ENCODE measurements at places on chromosomes 12 and 14. TPM values are rescaled to one million over a fixed set of nuclear protein-coding genes. Genes with fewer than 3 reads are reported as not detected.

DNA sequence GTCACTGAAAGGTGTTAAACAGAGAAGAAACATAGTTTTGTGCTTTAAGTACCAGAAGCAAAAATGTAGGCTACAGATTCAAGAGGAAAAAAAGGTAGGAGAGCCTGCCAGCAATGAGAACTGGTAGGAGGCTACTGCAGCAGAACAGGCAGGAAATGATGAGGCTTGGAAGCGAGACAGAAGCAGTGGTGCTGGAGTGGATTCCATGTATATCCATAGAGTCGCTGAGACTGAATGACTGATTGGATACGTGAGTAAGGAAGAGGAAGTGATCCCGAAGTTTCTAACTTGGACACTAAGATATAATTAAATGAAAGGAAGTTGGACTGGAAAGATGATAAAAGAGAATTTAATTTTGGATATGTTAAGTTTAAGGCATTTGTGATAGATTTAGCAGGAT lies 45.0 kb upstream of the CCDC91 start:
- no peak for DNase-seq

- no peak for DNase-seq
These were observed 149.7 kb downstream of the PTPRO start for GRCh38 chr12:15472036-15472435.

DNA sequence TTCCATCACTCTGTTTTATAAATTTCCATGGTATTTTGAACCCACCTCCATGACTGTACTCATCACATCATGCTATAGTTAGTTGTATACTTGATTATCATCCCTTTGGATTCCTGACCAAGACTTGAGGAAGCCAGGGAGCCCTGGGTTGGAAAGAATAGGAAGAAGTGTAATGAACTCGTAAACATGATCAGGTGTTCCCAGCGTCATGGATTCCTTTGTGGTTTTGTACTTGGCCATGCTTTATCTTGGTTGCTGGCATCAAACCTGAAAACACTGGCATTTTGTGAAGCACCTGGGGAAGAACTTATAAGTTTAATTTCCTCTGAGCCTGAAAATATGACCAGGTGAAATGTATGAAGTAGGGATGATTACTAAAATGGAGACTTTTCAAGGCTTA lies 76.4 kb downstream of the CHST11 start:
- DNase-seq, result no peak

GRCh38 chr12:92000597-92000996 lies 145.0 kb downstream of the BTG1 start:
- DNase-seq, result no peak

GRCh38 chr12:2064071-2064507 lies 11.3 kb downstream of the CACNA1C start:
- peak; percentile 51 for DNase-seq

DNA sequence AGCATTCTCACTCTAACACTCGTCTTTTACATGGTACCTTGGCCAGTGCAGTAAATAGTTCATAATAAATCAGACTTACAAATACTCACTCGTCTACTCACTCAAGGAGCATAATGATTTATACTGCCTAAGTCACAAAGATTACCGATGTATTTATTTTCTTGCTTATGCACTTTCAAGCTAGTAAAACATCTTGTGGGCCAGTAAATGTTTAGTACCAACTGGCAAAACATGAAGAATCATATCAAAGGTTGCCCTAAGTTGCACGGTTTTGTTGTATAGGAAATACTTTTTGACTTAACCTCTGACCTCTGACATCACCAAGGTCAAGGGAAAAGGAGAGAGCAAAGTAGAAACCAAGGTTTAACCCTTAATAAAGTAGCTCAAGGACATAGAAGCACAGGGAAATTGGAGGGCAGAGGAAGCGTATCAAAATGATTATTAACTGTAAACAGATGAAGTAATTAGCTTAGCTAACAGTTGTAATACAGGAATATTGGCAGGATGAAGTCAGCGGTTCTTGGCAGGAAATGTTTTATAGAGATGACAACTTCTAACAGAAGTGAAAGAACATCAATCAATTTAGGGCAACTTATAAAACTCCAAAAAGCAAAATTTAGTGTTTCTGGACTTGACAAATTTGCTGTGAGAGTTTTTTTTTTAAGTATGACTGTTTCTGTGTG lies 131.9 kb downstream of the HMGA2 start:
- DNase-seq, result no peak

DNA sequence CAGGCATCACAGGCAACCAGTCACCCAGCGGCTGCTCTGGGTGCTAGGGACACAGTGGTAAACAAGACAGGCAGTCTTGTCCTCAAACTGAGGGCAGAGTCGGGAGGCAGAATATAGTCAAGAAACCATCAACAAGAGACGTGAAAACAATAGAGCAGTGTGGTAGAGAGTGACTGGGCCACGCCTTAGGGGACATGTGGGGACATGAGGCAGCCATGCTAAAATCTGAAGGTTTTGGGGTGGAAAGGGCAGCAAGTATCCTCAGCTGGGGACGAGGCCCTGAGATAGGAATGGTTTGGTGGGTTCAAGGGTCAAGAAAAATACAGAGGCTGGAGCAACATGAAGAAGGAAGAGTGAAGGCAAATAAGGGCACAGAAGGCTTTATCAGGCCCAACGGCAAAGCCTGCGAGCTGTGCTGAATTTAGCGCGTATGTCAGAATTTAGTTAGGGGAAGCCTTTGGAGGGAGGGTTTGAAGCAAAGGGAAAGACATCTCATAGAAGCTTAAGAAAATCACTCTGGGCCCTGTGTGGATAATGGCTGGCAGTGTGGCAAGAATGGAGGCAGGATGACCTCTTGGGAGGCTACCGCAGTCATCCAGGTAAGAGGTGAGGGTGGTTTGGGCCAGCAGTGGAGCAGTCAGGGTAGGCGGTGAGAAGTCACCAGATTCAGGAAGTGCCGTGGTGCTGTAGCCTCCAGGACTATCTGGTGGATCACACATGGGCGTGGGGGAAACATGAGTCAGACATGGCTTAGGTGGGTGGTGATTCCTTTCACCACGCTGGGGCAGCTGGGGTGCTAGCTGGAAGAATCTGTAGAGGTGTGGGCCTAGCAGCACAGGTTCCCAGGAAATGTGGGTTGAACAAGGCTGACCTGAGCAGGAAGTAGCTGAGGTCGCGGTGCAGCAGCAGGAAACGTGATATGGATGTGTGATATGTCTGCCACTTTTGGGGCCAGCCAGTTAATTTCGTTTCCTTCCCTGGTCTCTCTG lies 3.0 kb downstream of the EVL start:
- DNase-seq, result peak; percentile 81

- DNase-seq, result no peak
These were observed 259.3 kb downstream of the ADAMTS20 start for GRCh38 chr12:43292699-43293098.

DNA sequence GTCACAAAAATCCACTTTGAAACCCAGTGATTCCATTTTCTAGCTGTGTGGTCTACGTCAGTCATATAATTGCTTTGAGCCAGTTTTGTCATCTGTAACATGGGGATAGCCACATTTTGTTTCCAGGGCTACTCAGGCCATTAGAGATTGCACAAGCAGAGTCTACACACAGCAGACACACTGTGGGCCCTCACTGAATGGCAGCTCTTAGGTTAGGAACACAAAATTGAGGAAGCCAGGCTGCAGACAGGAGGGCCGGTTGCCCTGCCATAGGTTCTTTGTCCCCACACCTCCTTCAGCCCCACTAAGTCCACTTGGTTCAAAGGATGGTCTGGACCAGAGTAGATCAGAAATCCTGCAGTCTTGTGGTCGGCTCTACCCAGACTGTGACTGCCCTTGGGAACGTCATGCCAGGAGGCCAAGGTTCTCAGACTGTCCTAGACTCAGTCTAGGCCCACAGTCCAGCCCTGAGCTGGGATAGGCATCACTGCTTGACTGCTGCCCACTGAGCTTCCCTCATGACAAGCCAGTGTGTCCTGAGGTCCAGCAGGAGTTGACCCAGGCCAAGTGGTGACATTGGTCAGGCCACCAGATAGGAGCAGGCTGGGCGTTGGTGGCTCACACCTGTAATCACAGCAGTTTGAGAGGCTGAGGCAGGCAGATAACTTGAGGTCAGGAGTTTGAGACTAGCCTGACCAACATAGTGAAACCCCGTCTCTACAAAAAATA lies 3.8 kb upstream of the MYH7 start:
- no peak for DNase-seq

DNA sequence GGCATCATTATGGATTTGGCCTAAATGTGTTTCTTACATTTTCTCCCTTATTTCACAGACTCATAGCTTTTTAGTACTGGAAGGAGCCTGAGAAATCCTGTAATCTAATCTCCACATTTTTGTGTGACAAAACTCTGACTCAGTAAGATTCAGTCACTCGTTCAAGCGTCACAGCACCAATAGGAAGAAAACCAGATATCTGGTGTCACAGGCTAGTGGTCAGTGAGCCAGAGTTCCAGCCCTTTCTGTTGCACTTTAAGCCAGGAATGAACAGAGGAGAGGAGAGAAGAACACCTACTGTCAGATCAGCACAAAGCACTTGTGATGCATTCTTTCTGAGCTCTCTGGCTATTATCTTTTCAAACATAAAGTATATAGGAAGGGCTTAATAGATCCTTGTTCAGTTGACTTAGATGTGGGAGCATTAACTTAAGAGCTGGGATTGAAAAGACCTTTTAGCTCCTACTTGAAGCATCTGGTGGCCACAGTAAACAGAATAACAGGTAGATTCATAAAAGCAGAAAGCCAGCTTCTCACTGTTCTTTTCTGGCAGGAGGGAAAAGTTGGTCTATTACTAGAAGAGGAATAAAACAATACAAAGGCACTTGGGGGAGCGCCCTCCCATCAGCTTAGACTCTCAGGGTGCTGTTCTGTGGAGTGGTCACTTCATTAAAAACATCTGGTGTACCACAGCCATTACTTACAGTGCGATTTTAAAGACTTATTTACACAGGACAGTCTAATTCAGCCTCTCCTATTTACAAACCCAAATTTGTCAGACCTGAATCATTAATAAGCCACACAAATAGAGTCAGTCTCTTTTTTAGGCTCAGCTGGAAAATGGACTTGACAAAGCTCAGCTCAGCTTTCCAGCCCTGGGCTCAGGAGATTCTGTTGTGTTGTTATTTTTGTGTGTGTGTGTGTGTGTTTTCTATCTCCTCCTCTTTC lies 12.2 kb upstream of the NID2 start:
- no peak for DNase-seq

- DNase-seq, result peak; percentile 82
These were observed 227.7 kb upstream of the CRY1 start for GRCh38 chr12:107320929-107321631.

DNA sequence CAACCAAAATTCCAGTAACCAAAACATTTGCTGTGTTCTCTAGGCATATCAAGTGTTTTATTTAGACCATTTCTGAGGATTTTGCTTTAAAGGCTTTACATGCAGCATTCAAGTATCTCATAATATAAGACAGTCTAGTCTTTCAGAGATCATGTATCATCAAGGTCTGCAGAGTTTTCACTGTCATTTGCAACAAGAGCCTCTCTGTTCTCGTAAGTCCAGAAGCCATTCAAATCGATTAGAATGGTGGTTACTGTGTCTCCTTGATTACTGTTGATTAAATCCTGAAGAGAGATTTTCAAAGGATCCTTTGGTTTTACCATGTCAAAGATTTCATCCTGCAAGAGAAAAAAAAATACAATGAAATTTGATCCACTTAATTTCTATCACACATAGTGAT lies 36.3 kb downstream of the PPP2R3C start:
- no peak for DNase-seq

DNA sequence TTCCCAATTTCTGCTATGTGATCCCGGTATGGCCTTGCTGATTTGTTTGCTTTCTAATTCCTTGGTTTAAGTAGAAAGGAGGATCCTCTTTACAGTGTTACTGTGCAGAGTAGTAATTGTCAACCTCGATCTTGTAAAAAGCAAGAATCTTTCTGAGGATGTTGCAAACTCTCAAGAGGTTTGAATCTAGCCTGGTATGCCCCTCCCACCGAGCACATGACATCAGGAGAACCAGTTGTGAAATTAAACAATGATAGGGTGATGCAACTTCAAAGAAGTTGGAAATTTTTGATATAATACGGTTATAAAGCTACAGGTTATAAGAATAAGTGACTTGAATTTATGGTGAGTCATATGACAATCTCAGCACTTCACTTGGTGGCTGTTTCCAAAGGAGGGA lies 35.0 kb upstream of the FUT8 start:
- DNase-seq, result no peak

- DNase-seq, result no peak
These were observed 958.9 kb downstream of the LRFN5 start for GRCh38 chr14:42565556-42565955.

DNA sequence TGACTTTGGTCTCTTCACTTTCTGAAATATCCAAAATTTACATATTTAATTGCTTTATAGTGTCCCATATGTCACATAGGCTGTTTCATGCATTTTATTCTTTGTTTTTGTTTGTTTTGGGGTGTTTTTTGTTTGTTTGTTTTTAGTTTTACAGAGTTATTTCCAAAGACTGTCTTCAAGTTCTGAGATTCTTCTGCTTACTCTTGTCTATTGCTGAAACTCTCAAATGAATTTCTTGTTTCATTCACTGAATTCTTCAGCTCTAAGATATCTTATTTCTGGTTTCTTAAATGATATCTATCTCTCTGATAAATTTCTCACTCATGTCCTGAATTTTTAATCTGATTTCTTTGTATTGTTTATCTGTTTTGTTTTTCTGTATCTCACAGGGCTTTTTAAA lies 412.0 kb upstream of the ATP2B1 start:
- DNase-seq, result no peak

DNA sequence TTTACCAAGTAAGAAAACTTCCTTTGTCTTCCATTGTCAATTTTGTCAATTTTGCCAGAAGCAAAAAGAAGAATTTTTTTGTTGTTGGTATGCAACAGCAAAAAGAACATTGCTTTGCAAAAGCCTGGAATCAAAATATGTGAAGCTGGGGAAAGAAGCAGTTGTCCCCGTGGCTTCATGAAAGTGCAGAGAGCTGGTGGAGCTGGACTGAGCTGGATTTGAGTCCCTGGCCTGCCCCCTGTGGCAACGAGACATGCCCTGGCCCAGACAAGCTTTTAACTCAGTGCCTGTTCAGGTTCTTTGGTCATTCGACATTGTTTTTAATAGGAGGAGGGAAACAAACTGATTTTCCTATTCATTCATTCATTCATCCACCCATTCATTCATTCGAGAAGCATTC lies 70.3 kb downstream of the SLC15A4 start:
- DNase-seq, result no peak

GRCh38 chr14:80260645-80261044 lies 49.3 kb upstream of the DIO2 start:
- no peak for DNase-seq

DNA sequence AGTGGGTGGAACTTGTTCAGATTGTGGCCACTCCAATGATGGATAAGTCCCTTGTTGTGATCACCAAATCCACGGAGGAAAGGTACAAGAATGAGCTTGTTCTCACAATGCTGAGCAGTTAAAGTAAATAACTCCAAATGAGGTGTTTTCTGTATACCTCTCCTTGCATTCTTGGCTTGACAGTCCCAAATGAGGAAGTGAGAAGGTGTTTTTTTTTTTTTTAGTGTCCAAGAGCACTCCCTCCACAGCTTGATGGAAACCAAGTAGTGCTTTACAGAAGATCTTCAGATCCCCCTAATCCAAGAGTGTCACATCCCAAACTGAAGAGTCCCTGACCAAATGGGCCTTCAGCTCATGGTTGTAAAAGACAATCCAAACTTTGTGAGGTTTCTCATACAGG lies 153.6 kb downstream of the ATP23 start:
- DNase-seq, result no peak

ATP2A2 gene
- total RNA-seq, result 100.0 TPM

KCNA5 gene
- total RNA-seq, result not detected

CDCA3 gene
- total RNA-seq, result 85.2 TPM

MYO1H gene
- not detected for total RNA-seq

TMEM63C gene
- total RNA-seq, result 1.4 TPM

BATF gene
- 34.1 TPM for total RNA-seq

TESPA1 gene
- total RNA-seq, result 105 TPM

ARHGEF25 gene
- 1.3 TPM for total RNA-seq

FAM90A1 gene
- total RNA-seq, result 0.11 TPM

SLC24A4 gene
- not detected for total RNA-seq

Measured in activated naive CD8-positive, alpha-beta T cell treated with anti-CD3 and anti-CD28 coated beads, Interleukin-2, amount 10 ng/mL, durations not matched to agents 7 days and 5 days (primary cell).